ENCODE measurements at places on chromosomes 16 and 17.

GRCh38 chr17:32152130-32152529, 9.8 kb downstream of the RHOT1 start:
- no peak for DNase-seq

DNA sequence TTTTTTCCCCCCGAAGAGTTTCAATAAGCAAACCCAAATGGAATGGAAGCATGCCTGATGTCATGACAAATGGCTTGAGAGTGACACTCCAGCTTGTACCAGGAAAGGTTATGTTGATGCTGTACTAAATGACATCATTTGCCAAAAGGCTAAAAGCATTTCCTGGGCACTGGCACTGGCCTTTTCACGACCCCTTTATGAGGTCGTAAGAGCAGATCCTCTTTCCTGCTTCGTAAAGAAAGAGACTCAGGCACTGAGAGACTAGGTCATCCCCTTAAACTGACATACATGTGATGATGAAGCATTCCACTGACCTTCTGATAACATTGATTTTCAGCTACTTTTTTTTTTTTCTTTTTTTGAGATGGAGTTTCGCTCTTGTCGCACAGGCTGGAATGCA, 30.5 kb downstream of the CEP295NL start:
- no peak for DNase-seq

DNA sequence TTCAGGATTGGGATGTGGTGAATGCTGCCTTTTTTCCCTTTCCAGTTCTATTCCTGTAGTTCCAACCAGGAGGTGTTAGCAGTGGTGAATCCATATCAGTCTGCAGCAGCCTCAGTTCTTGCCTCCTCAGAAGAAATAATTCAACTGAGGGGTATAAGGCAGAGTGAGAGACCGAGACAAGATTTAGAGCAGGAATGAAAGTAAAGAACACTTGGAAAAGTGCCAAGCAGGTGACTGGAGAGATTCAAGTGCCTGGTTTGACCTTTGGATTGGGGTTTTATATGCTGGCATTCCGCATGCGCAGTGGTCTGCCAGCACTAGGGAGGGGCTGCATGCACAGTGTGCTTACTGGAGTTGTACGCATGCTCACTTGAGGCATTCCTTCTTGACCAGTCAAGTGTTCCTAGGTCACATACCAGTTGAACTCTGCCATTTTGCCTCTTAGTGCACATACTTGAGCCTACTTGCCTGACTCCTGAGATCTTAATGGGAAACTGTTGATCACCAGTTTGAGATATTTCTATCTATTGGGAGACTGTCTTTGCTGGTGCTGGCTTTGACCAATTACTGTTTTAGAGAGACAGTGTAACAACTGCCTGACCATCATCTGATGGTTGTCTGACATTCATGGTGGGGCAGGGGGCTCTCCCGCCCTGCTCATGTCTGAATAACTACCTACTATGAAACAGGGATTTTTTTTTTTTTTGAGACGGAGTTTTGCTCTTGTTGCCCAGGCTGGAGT, 680 bp upstream of the CCL15 start:
- no peak for DNase-seq

DNA sequence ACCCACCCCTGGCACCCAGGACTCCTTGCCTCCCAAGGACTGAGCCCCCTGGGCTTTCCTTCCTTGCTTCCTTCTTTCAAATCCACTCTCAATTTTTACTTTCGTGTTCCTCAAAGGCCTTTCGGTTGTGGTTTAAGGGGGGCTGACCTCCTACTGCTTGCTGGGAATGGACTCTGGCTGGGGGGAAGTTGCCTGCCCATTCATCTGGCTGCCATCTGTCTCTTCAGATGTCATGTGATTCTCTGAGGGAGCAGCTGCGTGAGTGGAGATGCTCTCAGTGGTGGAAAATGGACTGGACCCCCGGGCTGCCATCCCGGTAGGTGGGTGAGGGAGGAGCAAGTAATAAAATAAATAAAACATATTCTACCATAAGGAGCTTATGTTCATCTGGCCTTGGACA, 93.8 kb upstream of the RPRML start:
- no peak for DNase-seq

DNA sequence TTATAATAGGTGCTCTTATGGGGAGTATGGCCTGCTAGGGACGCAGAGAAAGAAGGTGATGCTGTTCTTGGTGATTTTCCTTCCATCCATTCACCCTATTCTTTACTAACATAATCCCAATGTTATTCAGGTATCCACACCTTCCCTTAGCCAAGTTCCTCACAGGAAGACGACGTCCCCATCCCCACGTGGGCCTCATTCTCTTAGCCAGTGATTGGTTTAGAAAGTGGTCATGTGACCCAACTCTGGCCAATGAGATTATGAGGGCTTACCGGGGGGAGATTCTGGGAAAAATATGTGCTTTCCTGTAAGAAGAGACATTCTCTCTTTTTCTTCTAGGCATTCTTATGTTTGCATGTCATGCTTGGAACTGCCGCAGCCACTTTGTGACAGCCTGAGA, 474.7 kb downstream of the HAPSTR1 start:
- no peak for DNase-seq

GRCh38 chr16:11033629-11034420, 89.5 kb downstream of the CLEC16A start:
- DNase-seq: no peak
